ENCODE measurements at places on chromosomes 5 and 9.

- no peak for DNase-seq
These were observed 240.3 kb downstream of the TLE4 start for GRCh38 chr9:79812099-79812498.

- DNase-seq, result no peak
These were observed 592.3 kb downstream of the MAT2B start for GRCh38 chr5:164097749-164098148.

DNA sequence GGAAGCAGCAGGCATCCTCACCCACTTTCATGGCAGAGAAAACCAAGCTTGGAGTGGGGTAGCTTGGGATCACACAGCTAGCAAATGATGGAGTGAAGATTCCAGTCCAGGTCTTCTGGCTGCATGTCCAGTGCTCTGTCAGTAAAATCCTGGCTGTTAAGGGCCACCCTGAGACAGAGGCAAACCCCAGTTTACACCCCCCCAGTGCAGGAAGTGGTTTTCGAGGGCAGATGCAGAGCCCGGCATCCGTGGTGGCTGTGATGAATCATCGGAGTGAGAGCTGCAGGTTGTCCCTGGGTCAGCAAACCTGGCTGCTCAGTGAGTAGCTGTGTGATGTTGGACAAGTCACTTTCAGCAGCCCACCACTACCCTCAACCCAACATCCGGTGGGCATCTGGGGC lies 115.4 kb downstream of the RGS3 start:
- peak; percentile 93 for DNase-seq

- DNase-seq, result no peak
These were observed 111.9 kb downstream of the NTRK2 start for GRCh38 chr9:84781458-84781857.
